ENCODE measurements at places on chromosomes 3 and 15. TPM values are rescaled to one million over a fixed set of nuclear protein-coding genes. Genes with fewer than 3 reads are reported as not detected.
A peak's percentile ranks its signal among the peaks of the same experiment; 100 is the strongest.

- DNase-seq, result peak; percentile 36
These were observed at the start of gene UBE2E2 for GRCh38 chr3:23202921-23203707. Gene UBE2E2, plus strand, starts transcription at chr3:23203327.

DNA sequence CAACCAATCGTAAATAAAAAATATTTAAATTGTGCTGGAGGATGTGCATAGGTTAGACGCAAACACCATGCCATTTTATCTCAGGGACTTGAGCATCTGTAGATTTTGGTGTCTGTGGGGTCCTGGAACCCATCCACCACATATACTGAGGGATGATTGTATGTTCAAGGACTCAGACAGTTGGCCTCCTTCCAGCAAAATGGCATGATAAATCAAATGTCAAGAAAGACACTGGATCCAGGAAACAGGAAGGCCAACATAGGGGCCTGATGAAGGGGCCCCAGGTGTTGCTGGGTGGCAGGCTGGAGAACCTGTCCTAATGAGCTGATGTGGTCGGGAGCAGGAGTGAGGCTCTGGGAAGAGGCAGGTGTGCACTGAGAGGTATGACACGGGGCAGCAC is 289.5 kb downstream of the GABRG3 start:
- DNase-seq, result no peak

GRCh38 chr3:43752905-43753304 is 62.2 kb downstream of the ABHD5 start:
- no peak for DNase-seq

- DNase-seq, result no peak
These were observed 112.7 kb downstream of the SNRK start for GRCh38 chr3:43399034-43399433.

- no peak for DNase-seq
These were observed 648 bp downstream of the AMIGO3 start for GRCh38 chr3:49718858-49719213.

- peak; percentile 3 for DNase-seq
These were observed 162.3 kb upstream of the ARHGEF26 start for GRCh38 chr3:153958635-153959595.

DNA sequence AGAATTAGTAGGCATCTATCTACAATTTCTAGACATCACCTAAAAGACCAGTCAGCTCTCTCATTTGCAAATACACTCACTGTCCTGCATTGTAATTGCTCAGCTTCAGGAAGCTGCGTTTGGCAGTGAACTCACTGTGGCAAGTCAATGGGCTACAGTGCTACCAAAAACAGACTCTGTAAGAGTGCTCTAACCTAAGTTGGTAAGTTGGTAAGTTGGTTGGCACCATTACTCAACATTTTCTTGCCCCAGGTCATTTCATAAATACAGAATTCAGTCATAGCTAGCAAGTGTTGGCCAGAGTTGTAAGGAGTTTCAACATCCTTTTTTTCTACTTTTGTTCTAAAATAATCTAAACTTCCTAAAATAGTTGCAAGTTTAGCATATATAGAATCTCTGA is 466.3 kb downstream of the NAALADL2 start:
- DNase-seq, result no peak

DNA sequence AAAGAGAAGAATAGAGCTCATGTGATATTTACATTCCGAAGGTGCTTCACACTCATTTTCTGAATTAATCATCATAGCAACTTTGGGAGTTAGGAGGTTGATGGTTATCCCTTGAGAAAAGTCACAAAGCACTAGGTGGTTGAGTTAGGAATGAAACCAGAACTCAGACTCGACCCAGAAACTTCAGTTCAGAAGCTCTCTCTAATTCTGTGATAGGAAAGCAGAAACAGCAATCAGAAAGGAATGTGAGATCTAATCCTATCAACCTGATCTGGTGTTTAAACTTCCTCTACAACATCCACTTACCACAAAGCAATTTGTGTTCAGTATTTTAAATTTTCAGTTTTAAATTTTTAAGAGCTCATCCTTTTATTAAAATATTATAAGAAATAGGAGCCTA is 211.2 kb downstream of the CNTN3 start:
- no peak for DNase-seq

DNA sequence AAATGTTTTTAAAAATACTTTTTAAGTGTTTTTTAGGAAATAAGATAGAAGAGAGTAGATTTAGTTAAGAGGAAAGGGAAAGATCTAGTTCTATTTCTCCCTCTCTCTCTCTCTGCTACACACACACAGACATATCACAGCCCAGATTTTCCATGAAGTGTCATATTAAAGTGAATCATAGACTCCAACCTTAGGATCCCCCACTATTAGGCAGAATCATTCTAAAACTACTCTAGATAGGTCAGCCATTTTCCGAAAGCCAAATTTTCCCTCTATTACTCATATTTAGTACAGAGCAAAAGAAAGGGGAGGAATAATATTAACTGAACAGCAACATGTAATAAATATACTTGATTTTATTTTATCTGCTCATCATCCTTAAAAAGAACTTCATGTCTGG is 45.1 kb upstream of the RSL24D1 start:
- no peak for DNase-seq

DNA sequence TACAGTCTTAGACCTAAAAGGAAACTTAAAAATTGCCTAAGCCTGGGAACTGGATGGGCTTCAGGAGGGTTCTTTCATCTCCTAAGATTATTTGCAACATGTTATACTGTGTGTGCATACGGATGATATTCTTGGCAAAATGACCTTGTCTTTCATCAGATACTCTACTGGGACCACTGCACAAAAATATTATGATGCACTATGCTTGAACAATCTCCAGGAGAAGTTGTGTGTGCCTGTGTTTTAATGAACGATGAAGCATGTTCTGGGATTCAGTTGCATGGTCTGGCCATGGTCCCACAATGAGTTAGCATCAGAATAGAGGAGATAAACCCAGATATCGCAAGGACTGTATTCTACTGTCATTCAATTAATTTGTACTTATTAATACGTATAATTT is 68.7 kb downstream of the GAP43 start:
- no peak for DNase-seq

DNA sequence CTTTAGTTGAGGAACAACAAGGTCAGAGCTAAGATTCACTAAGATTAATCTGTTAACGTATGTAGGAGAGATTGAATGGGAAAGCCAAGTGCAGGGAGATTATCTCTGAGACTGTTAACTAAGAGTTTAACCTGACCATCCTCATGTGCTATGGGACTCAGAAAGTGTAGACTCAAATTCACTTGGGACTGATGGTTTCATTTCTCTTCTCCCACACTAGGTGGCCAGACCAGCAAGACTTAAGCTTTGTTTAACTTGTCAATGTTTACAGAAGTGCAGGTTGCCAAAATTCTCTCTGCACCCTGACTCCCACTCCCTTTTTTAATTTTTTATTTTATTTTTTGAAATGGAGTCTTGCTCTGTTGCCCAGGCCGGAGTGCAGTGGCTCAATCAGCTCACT is 6.3 kb upstream of the HEXA start:
- peak; percentile 4 for DNase-seq

DNA sequence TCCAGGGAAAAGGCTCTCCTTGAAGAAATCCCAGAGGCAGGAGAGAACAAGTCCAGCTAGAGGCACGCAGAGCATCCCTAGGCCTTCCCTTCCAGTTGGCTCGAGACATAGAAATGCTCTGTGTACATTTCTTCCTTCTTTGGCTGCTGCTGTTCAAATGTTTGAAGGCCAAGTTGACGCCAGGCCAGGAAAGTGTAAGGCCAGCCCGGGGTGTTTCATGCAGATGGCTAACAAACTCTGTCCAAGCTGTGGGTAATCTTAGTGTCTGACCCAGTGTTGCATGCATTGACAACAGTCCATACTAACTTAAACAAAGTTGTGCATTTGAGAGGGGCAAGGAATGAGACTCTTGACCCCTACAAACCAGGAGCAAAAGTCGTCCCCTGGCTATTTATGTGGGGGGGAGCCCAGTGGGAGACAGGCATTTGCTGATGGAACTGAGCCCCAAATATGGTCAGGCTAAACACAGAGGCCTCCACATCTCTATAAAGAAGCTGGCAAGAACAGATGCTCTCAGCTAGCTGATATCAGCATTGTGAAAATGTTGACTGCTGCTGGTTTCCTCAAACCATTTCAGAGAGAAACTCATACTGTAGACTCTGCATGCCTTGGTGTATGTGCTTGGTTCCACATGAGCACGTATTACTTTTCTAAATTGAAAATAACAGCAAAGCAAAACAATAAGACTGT is 139.5 kb downstream of the ADAMTS9 start:
- peak; percentile 65 for DNase-seq

DNA sequence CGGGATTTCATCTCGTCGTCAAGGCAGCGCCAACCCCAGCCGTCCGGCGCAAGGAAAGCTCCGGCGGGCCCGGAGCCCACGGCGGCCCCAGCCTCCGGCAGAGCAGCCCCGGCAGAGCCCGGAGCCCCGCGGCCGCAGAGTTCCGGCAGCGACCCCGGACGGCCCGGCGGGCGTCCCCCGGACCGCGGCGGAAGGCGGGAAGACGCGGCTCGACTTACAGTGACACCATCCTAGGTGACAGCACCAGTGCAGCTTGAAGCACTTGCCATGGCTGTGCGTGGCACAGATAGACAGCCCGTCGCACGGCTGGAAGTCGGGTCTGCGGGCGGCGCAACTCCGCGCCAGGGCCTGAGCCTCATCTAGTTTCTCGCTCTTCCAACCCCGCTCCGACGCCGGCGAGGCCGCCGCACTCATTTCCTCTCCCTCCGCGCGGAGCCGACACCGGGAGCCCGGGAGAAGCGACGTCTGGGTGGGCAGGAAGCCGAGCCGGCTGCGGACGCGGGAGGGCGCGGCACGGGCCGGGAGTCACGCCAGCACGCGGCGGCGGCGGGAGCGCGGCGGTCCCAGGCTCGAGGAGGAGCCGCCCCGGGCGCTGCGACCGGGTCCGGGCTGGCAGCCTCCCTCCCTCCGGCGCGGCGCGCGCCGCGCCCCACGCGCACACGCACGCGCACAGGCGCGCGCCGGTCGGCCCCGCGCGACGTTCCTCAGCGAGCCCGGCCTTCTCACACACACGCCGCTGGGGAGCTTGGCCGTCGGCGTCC is at the start of gene C3orf70:
TSS of gene C3orf70 (minus strand) at position 651 of the 761 bp plus-strand sequence. CDS start at position 414, 237 bp downstream.
- peak; percentile 57 for DNase-seq

GRCh38 chr15:60605879-60606307 is 127.0 kb upstream of the ICE2 start:
- DNase-seq, result peak; percentile 70

DNA sequence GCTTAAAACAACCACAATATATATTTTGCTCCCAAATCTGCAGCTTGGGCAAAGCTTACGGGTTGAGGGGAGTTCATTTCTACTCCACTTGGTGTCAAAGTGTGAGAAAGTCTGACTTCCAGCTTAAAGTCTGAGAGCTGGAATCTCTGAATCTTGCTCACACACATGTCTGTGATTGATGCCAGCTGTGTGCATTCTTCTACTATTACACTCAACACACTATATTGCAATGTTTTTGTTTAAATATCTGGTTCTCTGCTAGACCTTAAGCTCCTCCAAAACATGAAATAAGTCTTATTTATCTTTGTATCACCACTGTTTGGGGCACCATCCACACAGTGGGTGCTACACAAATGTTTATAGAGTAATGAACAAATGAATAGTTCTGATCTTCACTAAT is 36.7 kb upstream of the SECISBP2L start:
- peak; percentile 84 for DNase-seq

- no peak for DNase-seq
These were observed 320.3 kb downstream of the THSD4 start for GRCh38 chr15:71435552-71435951.

DNA sequence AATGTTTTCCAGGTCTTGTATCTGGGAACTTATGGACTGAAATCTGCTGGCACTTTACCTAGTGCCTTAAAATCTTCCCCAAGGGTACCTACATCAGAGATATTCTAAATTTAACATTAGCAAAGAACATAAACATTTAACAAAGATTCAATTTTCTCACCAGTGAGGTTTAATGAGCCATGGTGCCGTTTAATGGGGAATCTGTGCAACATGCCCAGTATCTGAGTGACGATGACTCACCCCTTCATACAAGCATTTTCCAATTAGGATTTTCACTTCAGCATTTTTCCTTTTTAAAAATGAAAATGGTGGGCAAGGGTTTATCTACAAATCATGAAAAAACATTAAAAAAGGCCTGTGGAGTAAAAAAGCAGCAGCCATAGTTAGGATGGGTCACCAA is 189.4 kb downstream of the SLC9A9 start:
- DNase-seq, result peak; percentile 36

DNA sequence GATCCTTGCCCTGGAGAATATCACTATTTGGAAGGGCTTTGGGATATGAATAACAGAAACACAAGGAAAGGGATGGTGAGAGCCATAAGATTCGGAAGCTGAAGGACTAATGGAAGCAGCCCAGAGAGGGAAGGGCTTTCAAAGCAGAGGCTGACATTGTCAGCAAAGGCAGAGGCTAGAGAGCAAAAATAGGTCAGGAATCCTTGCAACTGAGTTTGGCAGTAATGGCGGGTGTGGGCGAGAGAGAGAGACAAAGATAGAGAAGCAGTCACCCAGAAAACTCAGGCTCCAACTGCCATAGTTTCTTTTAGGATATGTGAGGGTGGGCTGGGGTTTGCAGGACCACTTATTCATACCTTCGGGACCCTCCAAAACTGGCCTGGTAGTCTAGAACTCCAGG is 248.6 kb downstream of the OPA1 start:
- no peak for DNase-seq

GRCh38 chr3:127133971-127134370 is 59.0 kb upstream of the PRR23E start:
- no peak for DNase-seq

DNA sequence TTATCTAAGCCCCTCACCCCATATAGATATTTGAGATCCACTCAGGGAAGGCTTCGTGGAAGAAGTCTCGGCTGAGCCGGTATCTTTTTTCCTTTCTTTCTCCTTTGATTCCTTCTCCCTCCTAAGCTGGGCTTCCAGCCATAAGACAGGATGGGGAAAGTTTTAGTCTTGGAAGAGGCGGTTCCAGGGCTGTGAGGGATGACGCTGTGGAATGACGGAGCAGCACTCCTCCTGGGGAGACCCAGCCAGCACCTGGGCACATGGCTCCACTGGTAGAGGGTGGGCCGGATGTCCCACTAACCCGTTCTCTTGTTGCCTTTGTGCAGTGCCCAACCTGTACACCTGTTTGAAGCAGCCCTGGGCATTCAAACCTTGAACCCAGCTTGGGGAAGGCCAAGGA is 43.2 kb upstream of the FAM107A start:
- no peak for DNase-seq

DNA sequence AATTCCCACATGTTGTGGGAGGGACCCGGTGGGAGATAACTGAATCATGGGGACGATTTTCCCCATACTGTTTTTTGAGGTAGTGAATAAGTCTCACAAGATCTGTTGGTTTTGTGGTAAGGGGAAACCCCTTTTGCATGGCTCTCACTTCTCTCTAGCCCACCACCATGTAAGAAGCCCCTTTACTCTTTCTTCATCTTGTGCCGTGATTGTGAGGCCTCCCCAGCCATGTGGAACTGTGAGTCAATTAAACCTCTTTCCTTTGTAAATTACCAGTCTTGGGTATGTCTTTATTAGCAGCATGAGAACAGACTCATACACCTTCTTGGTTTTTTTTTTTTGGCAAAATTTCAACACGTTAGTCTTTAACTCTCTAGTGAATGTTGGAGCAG is 18.1 kb downstream of the ARL8B start:
- no peak for DNase-seq

Gene GADL1
- not detected for total RNA-seq

Gene CACNA2D3
- 4.3 TPM for total RNA-seq

Gene MINAR1
- 2.3 TPM for total RNA-seq

Gene INSYN1
- under 0.01 TPM for total RNA-seq

Measured in fibroblast of villous mesenchyme (primary cell).